SJSA1 (cell line): ENCODE measurements at places on chromosomes 11 and 22.

- DNase-seq = no peak
These were observed 93.8 kb upstream of the CLPB start for GRCh38 chr11:72528121-72528520.

DNA sequence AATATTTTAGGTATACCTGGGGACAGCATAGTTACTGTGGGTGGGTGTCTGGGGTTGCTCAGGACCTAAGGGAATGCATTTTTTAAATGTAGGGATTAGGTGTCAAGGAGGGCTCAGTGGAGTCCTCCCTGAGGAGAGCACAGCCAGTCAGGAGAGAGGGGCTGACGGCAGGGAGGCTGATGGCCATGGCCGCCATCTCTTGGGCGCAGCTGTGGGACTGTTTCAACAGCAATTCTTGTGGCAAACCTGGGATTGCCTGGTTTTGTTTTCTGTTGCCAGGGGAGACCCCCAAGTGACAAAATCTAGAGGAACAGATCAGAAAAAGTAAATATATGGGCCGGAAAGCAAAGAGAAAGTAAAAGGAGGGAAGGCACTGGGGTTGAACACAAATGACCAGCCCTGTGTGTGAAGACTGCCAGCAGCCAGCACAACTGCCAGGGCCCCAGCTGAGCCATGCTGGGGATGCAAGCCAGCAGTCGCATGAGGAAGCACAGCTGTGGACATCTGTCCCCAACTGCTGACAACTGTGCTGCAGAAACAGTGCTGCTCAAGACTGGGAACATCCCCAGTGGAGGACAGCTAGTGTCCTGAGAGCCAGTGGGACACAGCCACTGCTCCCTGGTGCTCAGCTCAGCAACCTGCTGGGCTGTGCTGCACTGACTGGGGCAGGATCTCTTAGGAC lies 10.5 kb downstream of the MIF start:
- no peak for DNase-seq

DNA sequence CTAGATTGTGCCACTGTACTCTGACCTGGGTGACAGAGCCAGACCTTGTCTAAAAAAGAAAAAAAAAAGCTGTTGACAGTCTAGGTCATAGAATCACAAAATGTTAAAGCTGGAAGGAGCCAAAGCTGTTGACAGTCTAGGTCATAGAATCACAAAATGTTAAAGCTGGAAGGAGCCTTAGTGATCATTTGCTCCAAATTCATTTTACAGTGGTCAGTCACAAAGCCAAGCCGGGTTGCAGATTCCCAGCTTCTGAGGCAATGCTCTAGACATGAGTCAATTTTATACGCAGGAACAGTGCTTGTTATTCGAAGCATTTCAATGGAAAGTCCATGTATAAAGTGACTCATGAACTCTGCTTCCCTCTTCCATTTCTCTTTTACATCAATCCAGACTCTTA lies 47.4 kb downstream of the SYT13 start:
- DNase-seq = no peak

- no peak for DNase-seq
These were observed 5.5 kb downstream of the B3GNT6 start for GRCh38 chr11:77039491-77040400.

GRCh38 chr11:118052581-118053206 lies 24.2 kb upstream of the TMPRSS4 start:
- no peak for DNase-seq
